ENCODE measurements at places on chromosomes 2 and 18.

- no peak for DNase-seq
These were observed 31.1 kb downstream of the CDK15 start for GRCh38 chr2:201837391-201837790.

DNA sequence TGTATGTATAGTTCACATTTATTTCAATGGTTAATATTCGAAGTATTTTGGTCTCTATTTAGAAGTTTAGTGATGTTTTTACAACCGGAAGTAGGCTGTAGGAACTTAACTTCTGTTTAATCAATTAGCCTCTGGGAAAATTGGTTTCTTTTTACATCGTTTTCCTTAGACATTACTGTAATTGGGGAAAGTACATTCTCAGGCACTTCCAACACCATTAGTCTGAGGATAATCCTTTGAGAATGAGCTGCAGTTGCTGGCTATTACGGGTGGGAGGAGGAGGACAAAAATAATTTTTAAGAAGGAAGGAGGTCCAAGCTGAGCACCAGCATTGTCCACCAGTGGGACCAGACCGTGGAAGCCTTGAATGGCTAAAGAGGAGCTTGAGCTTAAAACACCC, 70.4 kb upstream of the ST3GAL5 start:
- DNase-seq, result no peak

DNA sequence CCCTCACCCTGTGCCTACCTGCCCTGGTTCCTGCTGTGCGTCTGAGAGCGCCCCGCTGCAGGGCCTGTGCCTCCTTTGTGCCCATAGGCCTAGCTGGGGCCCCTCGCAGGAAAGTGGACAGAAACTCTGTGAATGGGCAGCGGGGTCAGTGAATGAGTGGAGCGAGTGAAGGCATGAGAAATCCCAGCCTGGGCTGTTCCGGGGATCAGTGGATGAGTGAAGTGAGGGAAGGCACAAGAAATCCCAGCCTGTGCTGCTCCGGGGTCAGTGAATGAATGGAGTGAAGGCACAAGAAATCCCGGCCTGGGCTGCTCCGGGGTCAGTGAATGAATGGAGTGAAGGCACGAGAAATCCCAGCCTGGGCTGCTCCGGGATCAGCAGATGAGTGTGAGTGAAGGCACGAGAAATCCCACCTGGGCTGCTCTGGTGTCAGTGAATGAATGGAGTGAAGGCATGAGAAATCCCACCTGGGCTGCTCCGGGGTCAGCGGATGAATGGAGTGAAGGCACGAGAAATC, 2.0 kb downstream of the COLEC11 start:
- no peak for DNase-seq

GRCh38 chr2:201872591-201872990, 66.3 kb downstream of the CDK15 start:
- DNase-seq, result no peak

GRCh38 chr2:215933151-215933550, 80.2 kb downstream of the MREG start:
- DNase-seq, result no peak

DNA sequence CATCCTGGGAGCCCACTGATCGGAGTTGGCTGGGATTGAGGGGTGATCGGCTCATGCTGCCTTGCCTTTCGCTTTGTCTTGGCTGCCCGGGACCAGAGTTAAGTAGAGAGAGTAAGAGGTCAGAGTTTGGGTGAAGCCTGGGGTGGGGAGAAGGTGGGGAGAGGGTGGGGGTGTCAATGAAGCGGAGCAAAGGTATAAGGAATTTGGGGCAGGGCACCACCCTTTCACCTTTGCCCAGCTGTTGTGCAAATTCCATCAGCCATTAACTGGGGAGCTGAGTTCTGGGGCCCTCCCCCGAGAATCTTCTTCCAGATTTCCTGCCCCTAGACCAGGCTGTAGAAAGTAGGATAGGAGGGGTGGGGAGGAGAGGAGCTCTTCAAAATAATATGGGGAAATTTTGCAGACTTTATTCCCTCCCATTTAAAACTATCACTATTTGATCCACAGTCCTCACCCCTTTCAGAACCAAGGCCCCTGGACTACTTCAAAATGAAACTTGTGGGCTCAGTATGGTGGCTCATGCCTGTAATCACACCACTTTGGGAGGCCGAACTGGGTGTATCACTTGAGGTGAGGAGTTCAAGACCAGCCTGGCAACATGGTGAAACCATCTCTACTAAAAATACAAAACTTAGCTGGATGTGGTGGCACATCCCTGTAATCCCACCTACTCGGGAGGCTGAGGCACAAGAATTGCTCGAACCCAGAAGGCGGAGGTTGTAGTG, at the start of gene SLC23A3:
TSS of gene SLC23A3 (minus strand) at position 100 of the 725 bp plus-strand sequence. CDS start at position 55, 45 bp downstream.
- peak; percentile 37 for DNase-seq

- DNase-seq, result no peak
These were observed 56.2 kb downstream of the BCL2L11 start for GRCh38 chr2:111176867-111177266.

GRCh38 chr2:54871457-54872107, 148.1 kb downstream of the EML6 start:
- DNase-seq, result no peak

- DNase-seq, result peak; percentile 65
These were observed 101.0 kb upstream of the ZNF236 start for GRCh38 chr18:76721207-76721996.

- no peak for DNase-seq
These were observed 39.5 kb downstream of the HDAC4 start for GRCh38 chr2:239361311-239361642.

GRCh38 chr2:23478087-23478932, 93.3 kb downstream of the KLHL29 start:
- DNase-seq, result no peak

DNA sequence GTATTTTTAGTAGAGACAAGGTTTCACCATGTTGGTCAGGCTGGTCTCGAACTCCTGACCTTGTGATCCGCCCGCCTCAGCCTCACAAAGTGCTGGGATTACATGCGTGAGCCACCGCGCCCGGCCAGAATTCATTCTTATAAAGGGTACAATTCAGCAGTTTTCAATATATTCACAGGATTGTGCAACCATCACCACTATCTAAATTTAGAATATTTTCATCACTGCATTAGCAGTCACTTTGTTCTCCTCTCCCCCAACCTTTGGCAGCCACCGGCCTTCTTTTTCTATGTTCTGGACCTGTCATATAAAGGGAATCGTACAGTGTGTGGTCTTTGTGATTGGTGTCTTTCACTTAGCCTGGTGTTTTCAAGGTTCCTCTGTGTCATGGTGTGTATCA, 40.7 kb downstream of the TCF7L1 start:
- DNase-seq, result no peak

- peak; percentile 12 for DNase-seq
These were observed 7.6 kb downstream of the PLEKHM3 start for GRCh38 chr2:208017721-208018120.

DNA sequence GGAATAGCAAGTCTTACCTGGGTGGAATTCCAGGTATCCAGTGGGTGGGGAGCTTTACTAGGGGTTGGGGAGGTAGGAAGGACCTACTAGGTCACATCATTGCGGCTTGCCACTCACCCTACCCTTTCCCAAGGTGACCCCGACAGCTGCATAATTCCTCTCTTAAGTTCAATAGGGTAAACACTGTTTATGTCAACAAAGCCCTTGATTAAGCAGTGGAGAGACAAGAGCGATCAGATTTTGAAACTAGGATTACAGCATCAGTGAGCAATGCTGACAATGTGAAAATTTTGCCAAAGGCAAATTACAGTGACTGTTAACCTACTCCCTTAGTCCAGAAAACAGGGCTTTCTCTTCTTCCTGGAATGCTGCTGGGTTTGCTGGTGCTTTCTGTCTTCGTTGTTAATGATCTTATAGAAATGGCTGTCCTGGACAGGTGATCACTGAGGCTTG, 14.5 kb downstream of the SLC19A3 start:
- DNase-seq, result no peak

DNA sequence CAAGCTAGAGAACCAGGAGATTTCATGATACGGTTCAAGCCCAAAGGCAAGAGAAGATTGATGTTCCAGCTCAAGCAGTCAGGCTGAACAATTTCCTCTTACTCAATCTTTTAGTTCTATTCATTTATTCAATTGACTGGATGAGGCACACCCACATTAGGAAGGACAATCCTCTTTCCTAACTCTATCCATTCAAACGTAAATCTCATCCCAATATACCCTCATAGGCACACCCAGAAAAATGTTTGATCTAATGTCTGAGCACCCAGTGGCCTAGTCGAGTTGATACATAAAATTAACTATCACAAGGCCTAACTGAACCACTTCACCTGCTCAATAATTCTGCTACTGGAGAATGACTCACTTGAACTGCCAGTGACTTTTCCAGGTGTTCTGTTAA, 180.7 kb downstream of the RAD51AP2 start:
- DNase-seq, result no peak

GRCh38 chr18:55886886-55887285, 298.9 kb upstream of the TCF4 start:
- DNase-seq, result no peak

DNA sequence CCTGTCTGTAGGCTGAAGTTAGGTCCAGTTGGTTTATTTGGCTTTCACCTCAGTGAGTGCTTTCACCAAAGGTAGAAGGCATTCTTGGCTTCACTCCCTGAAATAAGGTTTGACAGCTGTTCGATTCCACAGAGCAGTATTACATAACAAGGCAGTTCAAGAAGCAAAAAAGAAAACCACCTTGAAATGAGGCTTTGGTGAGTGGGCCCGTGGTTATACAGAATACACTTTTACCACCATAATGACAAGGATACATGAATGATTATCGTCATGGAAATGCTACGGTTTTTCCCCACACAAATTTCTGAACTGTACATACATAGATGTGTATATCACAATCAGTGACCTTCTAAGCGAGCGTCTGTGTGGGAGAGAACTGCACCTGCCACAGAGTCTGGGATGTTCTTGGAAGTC, 80.0 kb upstream of the CHRNA1 start:
- no peak for DNase-seq

DNA sequence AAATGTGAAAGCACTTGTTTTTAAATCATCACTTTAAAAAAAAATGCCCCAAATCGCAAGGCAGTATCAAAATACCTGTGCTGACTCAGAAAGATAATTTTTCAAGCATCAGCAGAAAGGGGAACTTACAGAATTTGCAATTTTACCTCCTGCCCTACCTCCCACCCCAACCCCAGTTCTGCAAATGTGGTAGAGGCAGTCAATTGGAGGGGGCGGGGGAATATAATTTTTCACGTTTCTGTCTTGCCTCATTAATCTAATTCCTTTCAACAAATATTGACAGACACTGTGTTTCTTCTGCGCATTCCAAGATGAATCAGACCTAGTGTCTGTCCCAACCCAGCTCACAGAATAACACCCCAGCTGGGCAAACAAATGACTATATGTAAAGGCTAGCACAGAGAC, 76.8 kb downstream of the ALPK2 start:
- peak; percentile 52 for DNase-seq

GRCh38 chr2:98559581-98559980, 48.7 kb downstream of the COA5 start:
- DNase-seq, result peak; percentile 24

- no peak for DNase-seq
These were observed 1.0 kb upstream of the CUL3 start for GRCh38 chr2:224586127-224586695.

- DNase-seq, result no peak
These were observed 61.0 kb downstream of the MAP3K20 start for GRCh38 chr2:173136599-173136998.

DNA sequence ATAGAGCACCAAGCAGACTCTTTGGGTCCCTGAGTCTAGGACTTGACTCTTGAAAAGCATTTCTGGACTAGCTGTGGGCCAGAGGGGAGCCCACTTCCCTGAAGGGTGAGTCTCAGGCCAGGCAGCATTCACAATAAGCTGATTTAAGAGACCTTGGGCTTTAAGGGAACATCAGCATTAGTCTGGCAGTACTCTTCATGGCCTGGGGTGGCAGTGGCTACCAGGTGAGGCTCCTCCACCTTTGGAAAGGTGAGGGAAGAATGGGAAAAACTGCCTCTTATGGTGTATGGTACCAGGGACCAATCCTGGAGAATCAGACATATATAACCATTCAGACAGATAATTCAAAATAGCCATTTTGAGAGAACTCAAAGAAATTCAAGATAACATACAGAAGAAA, 599.9 kb upstream of the POU3F3 start:
- DNase-seq, result no peak

DNA sequence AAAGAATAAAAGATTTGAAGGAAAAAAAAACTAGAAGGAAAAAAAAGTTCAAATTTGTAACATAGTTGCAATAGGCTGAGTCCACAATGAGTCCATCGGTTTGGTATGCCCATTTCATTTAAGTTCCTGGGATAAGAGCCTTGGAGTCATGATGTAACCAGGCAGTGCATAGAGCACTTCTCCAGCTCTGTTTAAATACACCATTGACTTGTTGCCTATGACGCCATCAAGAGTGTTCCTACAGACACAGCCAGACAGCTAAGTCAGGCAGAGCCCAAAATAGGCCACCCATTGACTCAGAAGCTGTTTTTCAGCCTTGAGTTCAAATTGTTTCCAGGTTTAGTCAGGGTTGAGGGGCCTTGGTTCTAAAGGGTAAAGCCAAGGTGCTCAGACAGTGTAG, 44.9 kb downstream of the SOCS6 start:
- no peak for DNase-seq

DNA sequence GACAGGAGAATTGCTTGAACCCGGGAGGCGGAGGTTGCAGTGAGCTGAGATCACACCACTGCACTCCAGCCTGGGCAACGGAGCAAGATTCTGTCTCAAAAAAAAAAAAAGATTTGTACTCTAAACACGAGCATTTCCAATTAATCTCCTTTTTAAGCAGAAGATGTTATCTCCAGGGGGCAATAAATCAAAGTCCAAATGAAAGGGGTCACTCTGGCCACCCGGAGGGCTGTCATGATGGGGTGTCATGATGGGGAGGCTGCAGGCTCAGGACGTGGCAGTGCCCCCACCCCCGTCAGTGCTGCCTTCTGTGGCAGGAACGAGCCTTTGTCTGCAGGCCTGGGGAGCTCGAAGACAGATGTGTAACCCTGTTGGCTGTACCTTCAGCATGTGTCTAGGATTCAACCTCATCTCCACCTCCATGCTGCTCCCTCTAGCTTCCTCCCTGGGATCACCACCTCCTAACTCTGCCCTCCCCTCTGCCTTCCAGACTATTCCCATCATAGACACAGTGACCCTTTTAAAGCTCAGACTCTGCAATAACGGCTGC, 76.9 kb upstream of the YWHAQ start:
- DNase-seq, result no peak

GRCh38 chr2:60936757-60937156, 55.4 kb downstream of the REL start:
- no peak for DNase-seq

GRCh38 chr2:198408171-198408570, 603.8 kb downstream of the PLCL1 start:
- no peak for DNase-seq
